Activated CD4-positive, alpha-beta T cell treated with anti-CD3 and anti-CD28 coated beads, Interleukin-2, amount 50 U/mL, for 24 hours (primary cell): ENCODE measurements at places on chromosomes 1 and 21.

DNA sequence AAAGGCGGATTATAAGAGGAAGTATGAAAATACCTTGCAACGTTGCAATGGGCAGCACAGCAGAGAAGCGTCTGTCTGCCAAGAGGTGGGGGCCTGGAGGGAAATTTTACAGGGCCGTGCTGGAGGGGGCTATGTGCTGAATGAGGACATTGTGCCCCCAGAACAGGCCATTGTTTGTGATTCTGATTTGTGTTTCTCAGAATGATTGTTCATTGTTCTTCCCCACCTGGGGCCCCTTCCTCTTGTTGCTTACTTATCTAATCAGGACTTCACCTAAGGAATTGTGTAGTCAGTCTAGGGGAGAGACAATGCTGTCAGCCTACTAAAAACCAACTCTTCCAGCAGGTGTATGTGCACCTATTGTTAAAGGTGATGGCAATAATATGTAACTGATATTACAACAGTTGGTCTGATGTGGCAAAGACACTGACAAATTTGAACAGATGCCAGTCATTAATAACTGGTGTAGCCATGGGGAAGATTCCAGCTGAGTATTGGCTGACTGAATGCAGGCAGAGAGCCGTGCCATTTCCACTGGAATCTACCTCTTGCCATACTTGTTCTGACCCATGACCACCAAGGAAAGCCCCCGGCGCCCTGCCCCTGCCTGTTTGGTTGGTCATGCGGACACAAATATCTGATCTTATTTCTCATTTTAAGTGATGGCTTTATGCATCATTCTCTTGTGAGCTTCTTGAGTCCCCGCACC, 45.2 kb upstream of the PSEN2 start:
- no peak for DNase-seq

DNA sequence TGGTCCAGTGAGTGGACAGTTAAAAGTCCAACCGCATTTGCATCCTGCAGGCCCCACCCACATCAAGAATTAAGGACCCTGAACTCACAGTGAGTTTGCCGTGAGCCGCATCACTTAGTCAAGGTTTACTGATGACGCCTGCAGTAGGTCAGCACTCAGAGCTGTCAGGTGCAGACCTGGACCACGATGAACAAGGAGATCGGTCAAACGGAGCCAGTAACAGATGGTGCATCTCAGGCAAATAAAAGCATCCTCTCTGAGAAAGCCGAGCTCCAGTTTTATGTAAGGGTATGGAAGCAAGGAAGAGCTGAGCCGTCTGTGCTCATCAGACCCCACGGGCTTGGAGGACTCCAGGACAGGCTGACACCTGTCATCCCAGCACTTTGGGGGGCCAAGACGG, 4.5 kb downstream of the PRDM15 start:
- DNase-seq, result no peak

DNA sequence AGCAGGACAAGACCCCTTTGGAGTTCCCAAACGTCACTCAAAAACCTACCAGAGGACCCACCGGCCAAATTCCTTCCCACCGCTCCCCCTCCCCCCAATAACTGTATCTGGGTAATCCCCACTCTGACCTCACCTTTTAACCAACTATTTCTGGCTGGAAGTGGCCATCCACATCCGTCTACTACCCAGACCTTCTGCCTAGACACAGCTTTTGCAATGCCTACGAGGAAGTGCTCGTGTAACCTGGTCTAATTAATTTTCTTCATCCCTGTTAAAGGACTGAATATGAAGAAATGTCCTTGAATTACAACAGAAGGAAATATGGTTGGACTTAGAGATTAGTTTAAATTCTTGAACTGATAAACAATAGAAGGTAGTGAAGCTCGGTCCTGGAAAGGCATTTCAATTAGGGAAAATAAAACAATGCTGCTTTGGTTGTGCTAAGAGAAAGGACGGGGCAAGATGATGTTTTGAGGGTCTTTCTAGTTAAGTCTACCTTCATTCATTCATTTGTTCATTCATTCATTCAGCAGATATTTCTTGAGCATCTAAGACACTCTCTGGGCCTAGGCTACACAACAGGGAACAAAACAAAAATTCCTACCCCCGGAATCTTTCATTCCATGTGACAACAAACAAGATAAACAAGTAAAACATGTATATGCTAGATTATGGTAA, 18.8 kb downstream of the AVPR1B start:
- no peak for DNase-seq

DNA sequence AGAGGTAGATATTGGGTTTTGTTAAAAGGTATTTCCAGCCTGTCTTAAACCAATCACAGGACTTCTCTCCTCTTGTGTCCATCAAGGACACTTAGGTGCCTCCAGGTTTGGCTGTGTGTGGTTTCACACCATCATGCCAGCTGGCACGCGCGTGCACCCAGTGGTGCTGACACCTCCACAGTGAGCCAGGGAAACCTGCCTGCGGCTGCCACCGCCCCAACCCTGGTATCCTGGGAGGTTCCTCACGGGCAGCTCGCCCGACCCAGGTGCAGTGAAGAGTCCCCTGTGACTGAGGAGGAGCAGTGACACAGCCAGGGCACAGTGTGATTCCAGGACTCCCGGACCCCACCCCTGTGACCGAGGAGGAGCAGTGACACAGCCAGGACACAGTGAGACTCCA, 13.2 kb upstream of the COL6A2 start:
- DNase-seq, result no peak

DNA sequence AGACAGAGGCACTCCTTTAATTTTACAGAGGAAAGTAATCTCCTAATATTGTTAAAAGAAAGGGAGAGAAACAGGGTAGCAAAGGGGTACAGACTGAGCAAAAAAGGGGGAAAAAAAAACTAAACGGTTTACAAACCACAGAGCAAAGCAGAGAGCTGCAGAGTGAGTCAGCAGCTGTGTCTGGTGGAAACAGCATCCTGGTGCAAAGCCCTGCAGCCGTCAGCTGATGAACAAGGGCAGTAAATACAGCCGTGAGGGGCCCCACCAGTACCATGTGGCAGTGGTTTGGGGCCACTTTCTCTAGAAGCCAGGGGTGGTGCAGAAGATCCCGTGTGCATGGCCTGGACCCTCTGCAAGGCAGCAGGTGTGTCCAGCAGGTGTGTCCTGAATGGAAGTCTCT, 111.3 kb downstream of the ERG start:
- DNase-seq, result no peak

- DNase-seq, result no peak
Measured at GRCh38 chr1:81179242-81179641, 621.5 kb upstream of the ADGRL2 start.
